ENCODE measurements at places on chromosomes 4 and X. TPM values are rescaled to one million over a fixed set of nuclear protein-coding genes. Genes with fewer than 3 reads are reported as not detected.

The MAB21L2 gene
- not detected for total RNA-seq

DNA sequence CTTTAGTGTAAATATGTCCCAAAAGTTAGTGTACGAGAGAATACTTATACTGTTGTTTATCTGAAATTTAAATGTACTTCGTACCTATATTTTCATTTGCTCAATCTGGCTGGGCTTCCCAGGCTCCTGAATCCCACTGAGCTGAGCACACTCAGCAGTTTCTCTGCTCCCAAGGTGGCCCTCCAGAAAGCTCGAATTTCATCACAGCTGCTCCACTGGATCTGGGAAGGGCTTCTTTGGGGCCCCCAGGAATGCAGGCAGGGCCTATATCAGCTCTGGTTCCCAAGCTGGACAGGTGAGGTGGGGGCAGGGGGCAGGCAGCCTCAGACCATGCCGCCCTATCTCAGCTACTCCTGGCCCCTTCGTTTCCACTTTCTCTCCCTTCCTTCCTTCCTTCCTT, 1.5 kb upstream of the FATE1 start:
- DNase-seq = no peak
- no peaks in the 10 kb centered on the region for H3K36me3 ChIP-seq
- no peak overlapping the region for H3K27ac ChIP-seq
- H3K4me1 ChIP-seq = no peaks in the 10 kb centered on the region
- H3K27me3 ChIP-seq = no peaks in the 10 kb centered on the region

- H3K36me3 ChIP-seq = no peaks in the 10 kb centered on the region
- no peak overlapping the region for H3K4me3 ChIP-seq
- no peak overlapping the region for H3K27ac ChIP-seq
- no peaks in the 10 kb centered on the region for H3K4me1 ChIP-seq
- DNase-seq = no peak
Observed at GRCh38 chr4:168794881-168795280, 215.2 kb downstream of the CBR4 start.

DNA sequence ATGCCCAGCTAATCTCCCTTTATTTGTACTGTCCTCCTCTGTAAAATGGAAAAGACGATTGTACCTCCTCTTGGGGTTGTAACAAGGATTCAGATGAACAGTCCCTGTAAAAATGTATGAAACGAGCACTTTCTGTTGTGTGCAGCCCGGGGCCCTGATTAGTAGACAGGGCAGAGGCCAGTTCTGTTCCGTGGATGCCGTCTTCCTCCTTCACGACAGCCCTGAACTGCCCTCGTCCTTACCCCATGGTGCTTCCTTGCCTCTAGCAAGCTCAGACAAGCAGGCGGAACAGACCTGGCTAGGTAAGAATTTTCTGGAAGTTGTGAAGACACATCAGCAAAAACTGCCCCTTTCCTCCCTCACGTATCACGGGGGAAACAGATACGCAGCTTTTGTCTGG, 22.3 kb upstream of the TADA2B start:
- H3K4me1 ChIP-seq = no peaks in the 10 kb centered on the region
- H3K27ac ChIP-seq = peak overlapping the region; percentile 34
- H3K36me3 ChIP-seq = peaks cover 28% of the 10 kb centered on the region
- H3K27me3 ChIP-seq = no peaks in the 10 kb centered on the region
- DNase-seq = no peak
- H3K4me3 ChIP-seq = no peak overlapping the region

GRCh38 chrX:13256603-13257002, 63.2 kb downstream of the ATXN3L start:
- H3K4me1 ChIP-seq = peaks cover 43% of the 10 kb centered on the region
- H3K27ac ChIP-seq = no peak overlapping the region
- H3K36me3 ChIP-seq = peaks cover 10% of the 10 kb centered on the region

The TGIF2LX gene
- total RNA-seq = not detected

DNA sequence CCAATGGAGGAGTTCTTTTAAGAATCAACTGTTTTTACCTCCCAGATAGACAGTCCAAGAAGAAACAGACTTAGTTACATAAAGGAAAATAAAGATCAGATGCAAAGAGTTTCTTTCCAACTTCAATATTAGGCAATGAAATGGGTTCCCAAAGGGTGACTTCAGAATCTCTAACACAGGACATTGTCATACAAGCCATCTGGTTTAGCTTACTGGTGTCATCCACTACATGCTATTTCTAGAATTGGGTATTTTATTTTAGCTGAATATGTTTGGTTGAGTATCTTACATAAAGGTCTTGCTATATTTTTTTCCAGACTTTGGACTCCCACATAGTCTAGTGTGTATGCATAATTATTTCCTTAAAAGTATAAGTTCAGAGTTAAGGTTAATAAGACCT, 162.1 kb upstream of the SLC7A11 start:
- H3K27me3 ChIP-seq = no peaks in the 10 kb centered on the region
- no peak for DNase-seq
- H3K4me3 ChIP-seq = no peak overlapping the region
- H3K27ac ChIP-seq = no peak overlapping the region
- H3K36me3 ChIP-seq = no peaks in the 10 kb centered on the region

DNA sequence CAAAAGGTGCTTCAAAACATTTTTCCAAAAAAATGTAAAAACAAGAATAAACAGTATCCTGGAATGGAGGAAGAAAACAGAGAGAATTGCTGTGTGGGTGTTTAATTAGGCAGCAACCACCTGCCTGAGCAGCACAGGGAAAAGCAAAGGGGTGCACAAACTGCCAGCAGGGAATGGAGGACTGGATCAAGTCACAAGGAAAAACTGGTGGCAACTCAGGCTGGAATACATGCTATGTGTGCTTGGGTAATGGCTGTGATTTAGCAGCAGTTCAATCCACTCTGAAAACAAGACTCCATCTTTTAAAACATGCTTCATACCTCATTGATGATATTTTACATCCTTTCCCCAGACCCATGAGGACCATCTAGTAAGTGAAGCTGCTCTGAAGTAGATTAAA, 179.5 kb downstream of the HS6ST2 start:
- H3K4me1 ChIP-seq = peaks cover 12% of the 10 kb centered on the region
- H3K27ac ChIP-seq = no peak overlapping the region
- H3K36me3 ChIP-seq = no peaks in the 10 kb centered on the region
- DNase-seq = no peak

The RHOH gene
- 107 TPM for total RNA-seq

- DNase-seq = no peak
- no peaks in the 10 kb centered on the region for H3K36me3 ChIP-seq
- H3K4me3 ChIP-seq = no peak overlapping the region
Observed at GRCh38 chr4:18535948-18536347, 514.4 kb upstream of the LCORL start.

GRCh38 chr4:169640261-169640870, 20.0 kb downstream of the CLCN3 start:
- H3K36me3 ChIP-seq = peaks cover 39% of the 10 kb centered on the region
- no peak overlapping the region for H3K4me3 ChIP-seq
- DNase-seq = no peak
- no peaks in the 10 kb centered on the region for H3K27me3 ChIP-seq

DNA sequence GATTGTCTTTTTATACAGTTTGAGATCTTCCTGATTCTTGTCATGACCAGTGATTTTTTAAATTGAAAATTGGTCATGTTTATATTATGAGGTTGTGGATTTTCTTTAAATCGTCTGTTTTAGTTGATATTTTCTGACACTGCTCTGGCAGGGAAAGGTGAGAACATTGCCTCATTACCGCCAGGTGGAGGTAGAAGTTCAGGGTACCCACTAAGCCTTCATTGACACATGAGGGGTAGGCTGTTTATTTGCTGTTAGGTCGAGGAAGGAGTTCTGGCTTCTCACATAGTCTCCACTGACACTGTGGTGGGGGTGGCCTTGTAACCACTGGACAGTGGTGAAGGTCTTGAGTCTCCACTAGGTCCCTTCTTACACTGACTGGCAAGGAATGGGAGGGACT, 117.6 kb upstream of the GPR101 start:
- H3K4me1 ChIP-seq = no peaks in the 10 kb centered on the region
- no peak overlapping the region for H3K4me3 ChIP-seq
- no peaks in the 10 kb centered on the region for H3K36me3 ChIP-seq
- DNase-seq = no peak
- H3K27ac ChIP-seq = no peak overlapping the region

- H3K4me1 ChIP-seq = peaks cover 5% of the 10 kb centered on the region
- H3K36me3 ChIP-seq = no peaks in the 10 kb centered on the region
- H3K27ac ChIP-seq = no peak overlapping the region
- peak; percentile 91 for DNase-seq
- H3K4me3 ChIP-seq = no peak overlapping the region
Observed at GRCh38 chr4:24488399-24489164, 95.8 kb downstream of the DHX15 start.

DNA sequence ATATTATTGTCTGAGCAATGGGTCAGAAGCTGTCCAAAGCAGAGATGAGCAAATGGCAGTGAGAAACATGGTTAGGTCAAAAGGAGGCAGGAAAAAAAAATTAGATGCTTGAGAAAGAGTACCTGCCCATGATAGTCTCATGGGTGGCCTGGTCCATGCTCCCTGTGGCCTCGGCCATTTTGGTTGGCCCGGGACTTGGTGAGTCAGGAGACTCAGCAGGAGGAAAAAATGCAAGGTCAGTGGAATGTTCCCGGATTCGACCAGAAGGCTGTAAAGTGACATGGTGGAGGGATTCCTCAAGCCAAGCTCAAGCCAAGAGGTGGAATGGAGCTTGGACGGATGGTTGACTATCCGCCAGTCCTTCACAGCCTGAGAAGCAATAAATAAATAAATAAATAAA, 236.7 kb downstream of the ASMT start:
- DNase-seq = no peak
- no peaks in the 10 kb centered on the region for H3K27me3 ChIP-seq
- no peaks in the 10 kb centered on the region for H3K36me3 ChIP-seq

DNA sequence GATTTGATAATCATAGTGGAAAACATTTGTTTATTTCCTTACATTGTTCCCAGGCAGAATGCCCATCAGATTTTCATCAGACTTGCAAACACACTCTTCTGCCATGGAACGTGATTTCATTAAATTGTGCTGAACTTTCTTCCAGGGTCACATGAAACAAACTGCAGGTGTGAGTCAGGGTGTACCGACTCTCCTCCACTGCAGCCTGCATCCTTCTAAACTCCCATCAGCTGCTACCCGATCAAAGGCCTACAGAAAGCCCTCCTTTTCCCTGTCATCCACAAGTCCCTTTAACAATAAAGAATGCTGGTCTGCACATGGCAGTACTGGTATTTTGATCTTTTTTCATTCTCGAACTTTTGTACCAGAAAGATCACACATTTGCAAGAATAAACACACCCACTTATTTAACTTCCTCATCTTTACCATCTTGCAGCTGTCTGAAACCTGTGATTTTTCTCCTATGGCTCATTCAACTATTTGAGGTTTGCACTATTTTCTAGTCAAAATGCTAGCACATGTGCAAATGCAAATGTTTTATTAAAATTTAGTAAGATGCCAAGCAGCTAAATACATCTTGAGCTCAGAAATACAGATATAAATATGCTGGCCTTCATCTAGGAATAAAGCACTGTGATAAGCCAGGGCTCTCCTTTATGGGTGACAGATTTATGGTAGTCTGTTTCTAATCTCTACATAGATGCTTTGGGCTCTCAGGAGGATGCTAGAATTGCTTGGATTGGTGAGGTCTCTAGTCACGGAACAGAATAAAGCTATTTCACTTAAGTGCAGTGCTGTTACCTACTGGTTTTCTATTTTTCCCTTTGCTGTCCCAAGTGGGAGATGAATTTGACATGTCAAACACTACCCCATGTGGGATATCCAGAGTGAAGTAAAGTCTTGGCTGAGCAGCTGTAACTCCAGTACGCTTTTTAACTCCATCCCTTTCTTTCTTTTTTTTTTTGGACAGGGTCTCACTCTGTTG, 25.8 kb upstream of the ARHGAP24 start:
- no peak overlapping the region for H3K27ac ChIP-seq
- H3K36me3 ChIP-seq = no peaks in the 10 kb centered on the region
- H3K27me3 ChIP-seq = no peaks in the 10 kb centered on the region

The NSUN7 gene
- not detected for total RNA-seq

DNA sequence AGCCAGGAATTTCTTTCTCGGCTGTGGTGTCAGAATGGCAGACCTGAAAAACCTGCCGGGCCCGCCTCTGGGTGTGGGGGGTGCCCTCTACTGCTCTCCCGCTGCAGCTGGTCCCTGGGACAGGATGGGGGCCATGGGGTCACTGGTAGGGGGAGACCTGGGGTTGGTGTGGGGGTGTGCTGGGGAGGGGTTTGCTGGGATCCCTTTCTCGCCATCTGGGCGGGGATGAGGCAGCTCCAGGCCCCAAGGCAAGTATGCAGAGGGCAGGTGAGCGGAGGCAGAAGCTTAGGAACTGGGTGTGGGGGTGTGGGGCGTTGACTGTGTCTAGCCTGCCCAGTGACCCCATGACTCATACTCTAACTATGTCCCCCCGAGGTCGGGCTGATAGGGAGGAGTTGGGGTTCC, 884 bp downstream of the CCDC120 start:
- H3K27me3 ChIP-seq = no peaks in the 10 kb centered on the region
- H3K4me3 ChIP-seq = no peak overlapping the region
- H3K36me3 ChIP-seq = no peaks in the 10 kb centered on the region
- no peak overlapping the region for H3K27ac ChIP-seq
- DNase-seq = no peak
- peaks cover 5% of the 10 kb centered on the region for H3K4me1 ChIP-seq

The CITED1 gene
- total RNA-seq = not detected

GRCh38 chrX:48540028-48540375, 488 bp downstream of the TBC1D25 start:
- peaks cover 16% of the 10 kb centered on the region for H3K4me1 ChIP-seq
- peak; percentile 89 for DNase-seq
- peak overlapping the region; percentile 96 for H3K27ac ChIP-seq
- H3K36me3 ChIP-seq = peaks cover 18% of the 10 kb centered on the region
- H3K27me3 ChIP-seq = no peaks in the 10 kb centered on the region
- peak overlapping the region; percentile 88 for H3K4me3 ChIP-seq

The HPGD gene
- total RNA-seq = 1.4 TPM

DNA sequence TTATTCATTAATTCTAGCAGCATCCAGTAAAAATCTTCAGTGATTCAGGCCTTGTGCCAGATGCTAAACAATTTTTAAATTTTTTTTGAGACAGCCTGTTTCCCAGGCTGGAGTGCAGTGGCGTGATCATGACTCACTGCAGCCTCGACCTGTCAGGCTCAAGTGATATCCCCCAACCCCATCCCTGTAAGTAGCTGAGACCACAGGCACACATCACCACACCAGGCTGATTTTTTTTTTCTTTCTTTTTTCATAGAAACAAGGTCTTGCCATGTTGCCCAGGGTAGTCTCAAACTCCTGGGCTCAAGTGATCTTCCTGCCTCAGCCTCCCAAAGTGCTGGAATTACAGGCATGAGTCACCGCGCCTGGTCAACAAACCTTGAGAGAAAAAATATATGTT, 705.5 kb downstream of the ARAP2 start:
- H3K36me3 ChIP-seq = no peaks in the 10 kb centered on the region
- H3K4me1 ChIP-seq = no peaks in the 10 kb centered on the region
- no peaks in the 10 kb centered on the region for H3K27me3 ChIP-seq
